ENCODE measurements at places on chromosomes 11 and 22. TPM values are rescaled to one million over a fixed set of nuclear protein-coding genes. Genes with fewer than 3 reads are reported as not detected.
A peak's percentile ranks its signal among the peaks of the same experiment; 100 is the strongest.

DNA sequence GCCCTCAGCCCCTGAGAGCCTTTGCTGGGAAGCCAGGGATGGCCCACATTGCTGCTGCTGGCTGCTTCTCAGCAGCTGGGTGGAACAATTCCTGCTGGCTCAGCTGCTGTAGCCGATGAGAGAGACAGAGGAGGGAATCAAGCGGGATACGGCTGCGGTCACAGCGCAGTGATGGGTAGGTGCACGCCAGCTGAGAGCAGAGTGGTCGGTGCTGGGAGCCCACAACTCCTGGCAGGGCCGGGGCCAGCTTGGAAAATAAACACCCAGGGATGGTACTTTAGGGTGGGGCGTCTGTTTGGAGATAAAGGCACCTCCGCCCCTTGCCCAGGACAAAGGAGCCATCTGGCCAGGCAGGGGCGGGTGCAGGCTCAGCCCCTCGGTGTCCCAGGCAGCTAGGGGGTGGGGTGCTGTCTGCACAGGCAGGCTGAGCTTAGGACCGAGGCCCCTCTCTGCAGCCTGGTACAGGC lies 480.5 kb downstream of the MIAT start:
- DNase-seq = no peak

- DNase-seq = no peak
These were observed 4.5 kb downstream of the LRRC75B start for GRCh38 chr22:24588381-24588756.

DNA sequence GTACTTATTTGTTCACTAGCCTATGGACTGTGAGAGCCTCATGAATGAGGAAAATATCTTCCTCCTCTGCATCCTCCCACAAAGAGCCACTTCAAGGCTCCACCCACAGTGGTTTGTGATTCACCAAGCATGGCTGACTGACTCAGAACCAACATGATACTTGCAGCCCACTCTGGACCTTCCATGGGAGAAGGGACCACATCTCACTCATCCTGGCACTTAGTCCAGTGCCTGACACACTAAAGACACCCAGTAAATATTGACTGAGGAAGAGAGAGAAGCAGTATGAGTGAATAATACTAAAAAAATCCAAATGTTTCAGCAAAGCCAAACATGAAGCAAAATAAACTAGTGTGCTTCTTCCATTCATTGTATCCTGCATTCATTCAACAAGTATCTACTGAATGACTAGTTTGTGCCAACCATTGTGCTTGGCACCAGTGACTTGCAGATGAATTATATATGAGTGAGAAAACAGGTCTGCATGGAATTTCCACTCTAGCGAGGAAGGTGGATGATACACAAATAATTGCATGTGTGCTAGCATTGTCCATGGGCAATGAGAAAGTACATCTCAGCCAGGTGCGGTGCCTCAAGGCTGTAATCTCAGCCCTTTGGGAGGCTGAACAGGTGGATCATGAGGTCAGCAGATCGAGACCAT lies 54.9 kb upstream of the BLID start:
- DNase-seq = peak; percentile 86

- peak; percentile 24 for DNase-seq
These were observed 58.4 kb upstream of the RCN1 start for GRCh38 chr11:32032478-32032877.

DNA sequence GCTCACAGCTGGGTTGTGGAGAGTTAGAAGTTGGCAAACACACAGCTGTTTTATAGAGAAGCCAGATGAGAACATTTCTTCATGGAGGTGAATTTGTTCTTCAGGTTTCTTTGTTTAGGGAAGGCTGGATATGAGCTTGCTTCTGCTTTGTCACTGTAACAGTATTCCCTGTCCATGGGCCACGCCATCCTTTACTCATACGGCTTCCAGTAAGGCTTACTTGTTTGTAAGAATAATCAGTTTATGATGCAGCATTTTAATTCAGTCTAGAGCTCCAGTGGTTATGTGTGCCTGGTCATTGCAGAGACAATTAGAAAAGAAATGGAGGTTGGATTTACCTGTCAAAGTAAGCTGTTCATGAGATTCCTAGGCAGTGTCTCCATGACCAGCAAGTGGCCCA lies 131.8 kb downstream of the TRIM44 start:
- DNase-seq = peak; percentile 15

GRCh38 chr22:26942637-26942957 lies 285.2 kb downstream of the MIAT start:
- no peak for DNase-seq

- no peak for DNase-seq
These were observed 112.3 kb downstream of the DSCAML1 start for GRCh38 chr11:117684731-117685130.

GRCh38 chr22:19709063-19709769 lies 5.1 kb upstream of the SEPTIN5 start:
- DNase-seq = no peak

DNA sequence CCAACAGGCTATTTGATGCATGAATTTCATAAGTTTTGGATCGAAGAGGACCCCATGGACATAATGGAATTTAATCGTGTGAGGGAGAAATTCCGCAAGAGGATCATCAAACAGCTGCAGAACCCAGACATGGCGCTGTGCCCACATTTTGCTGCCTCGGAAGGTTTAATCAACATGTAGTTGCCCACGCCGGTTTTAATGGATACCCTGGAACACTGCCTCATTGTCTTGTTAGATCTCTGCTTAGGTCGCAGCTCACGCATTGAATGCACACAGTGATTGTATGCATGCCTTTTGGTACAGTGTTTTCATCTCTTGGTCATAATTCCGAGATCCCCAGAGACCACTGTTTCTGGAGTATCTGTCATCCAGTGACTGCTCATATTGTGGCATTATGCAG lies 46.8 kb downstream of the SLN start:
- no peak for DNase-seq

- peak; percentile 74 for DNase-seq
These were observed 30.5 kb upstream of the FNBP4 start for GRCh38 chr11:47797633-47798032.

Gene PHF21B
- not detected for total RNA-seq

Gene POLR2L
- total RNA-seq = 519 TPM

Measured in HFFc6 (cell line).